ENCODE measurements at places on chromosomes 1 and 21.

GRCh38 chr21:42151148-42151947 lies 67.6 kb upstream of the ABCG1 start:
- DNase-seq = no peak

- DNase-seq = no peak
Measured at GRCh38 chr1:69568421-69569174, 876 bp downstream of the LRRC7 start.

DNA sequence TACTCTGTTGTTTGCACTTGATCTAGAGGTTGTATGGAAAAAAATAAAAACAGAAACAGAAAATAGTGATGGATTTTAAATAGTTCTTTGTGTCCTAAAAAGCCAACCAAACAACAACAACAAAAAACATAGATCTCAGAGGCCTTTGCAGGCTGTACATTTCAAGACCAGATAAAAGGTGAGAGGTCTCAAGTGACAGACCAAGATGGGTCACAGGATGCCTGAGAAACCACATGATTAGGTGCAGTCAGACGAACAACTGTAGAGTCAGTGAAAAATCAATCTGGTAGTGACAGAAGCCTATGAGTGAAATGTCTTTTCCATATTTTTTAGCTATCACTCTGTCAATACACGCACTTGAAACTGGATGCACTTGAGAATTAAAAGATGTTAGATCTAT lies 193.5 kb upstream of the SAMSN1 start:
- no peak for DNase-seq

DNA sequence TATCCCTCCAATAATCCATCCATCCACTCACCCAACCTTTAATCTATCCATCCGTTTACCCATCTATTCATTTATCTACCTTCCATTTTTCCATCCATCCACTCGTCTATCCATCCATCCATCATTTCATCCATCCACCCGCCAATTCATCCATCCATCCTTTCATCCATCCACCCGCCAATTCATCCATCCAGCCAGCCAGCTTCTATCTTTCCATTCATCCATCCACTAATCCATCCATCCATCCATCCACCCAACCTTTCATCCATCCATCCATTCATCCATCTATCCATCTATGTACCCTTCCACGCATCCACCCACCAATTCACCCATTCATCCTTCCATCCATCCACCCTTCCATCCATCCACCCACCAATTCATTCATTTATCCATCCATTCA lies 10.5 kb upstream of the CASZ1 start:
- DNase-seq = no peak

DNA sequence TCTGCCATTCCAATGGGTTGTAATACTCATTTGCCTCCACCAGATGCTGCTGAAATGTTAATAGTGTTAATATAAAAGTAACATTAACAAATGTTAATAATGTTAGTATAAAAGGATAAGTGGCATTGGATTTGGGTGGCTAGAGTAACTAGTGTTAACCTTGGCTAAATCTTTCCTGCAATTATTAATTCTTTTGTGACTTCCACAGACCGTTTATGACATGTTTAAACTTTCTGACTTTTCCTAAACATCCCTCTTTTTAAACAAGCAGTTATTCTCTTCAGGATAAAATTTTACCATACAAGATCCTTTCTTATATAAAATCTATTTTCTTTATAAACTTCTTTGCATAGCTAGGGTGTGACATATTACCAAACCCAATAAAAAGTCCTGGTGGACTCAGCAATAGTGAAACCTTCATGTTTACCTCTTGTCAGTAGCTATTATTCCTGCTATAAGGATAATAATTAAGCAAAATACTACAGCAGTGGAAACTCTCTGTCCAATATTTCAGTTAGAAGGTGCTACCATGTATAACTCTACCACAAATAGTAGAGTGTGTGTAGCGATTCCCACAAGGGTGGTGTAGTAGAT lies 41.5 kb downstream of the CCDC30 start:
- DNase-seq = no peak

DNA sequence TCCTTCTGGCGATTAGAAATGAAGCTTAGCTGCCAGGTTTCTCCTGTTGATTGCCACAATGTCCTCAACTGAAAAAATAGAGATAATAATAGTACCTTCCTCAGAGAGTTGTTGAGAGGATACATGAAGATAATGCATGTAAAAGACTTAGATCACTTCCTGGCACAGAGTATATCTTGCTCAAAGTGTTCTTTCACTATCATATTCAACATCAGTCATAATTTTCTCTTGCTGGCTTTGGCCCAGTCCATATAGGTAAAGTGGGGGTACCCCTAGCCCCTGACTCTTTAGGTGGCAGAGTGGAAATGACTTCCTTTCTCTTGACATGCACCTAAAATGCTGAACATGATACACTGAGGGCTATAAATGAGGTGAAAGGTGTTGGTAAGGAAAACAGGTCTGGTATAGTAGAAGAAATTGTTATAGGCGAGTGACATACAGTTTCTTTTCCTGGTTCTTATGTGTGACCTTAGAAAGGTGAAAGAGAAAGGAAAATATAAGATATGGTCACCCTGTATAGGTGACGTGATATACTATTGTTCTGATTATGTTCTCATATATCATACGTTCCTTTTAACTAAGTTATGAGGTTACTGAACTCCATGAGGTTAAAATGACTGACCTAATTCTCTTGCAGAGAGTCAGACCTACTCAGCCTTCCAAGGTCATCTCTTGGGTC lies 209.9 kb upstream of the DEPDC1 start:
- DNase-seq = no peak

GRCh38 chr1:9340172-9340854 lies 47.6 kb downstream of the SPSB1 start:
- DNase-seq = no peak

GRCh38 chr21:14120091-14120734 lies 90.5 kb downstream of the LIPI start:
- peak; percentile 3 for DNase-seq

DNA sequence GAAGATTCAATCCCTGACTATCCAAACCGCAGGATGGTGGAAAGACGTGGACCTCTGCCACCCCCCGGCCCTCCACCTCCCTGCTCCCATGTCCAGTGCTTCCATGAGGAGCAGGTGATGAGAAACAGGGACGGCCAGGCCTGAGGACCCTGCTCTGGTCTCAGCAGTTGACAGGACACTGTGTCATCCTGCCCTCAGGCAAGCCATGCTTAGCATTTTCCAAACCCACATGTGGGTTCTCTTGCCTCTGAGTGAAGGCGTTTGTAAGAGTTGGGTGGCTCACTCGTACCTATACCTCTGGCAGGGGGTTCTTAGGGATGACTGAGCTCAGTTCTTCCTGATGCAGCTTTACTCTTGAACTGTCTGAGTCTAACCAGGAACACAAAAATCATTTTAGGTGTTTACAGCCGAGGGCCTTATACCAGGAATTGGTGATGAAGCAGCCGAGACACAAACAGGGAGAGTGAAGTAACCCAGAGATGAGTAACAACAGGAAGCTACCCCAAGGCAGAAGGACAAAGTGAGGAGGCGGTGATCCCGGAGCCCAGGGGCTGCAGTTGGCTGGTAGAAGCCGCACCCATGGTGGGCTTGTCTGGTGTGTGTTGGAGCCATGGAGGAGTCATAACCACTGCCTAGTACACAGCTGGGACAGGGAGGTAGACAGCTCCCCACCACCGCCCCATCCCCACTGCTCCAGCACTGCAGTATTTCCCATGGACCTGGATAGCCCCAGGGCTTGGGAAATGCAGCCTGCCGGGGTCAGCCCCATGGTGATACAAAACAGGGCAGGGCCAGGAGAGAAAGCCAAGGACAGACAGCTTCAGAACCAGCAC lies 21.4 kb downstream of the MYBPH start:
- DNase-seq = no peak
